Natural killer cell (primary cell): ENCODE measurements at places on chromosomes 5 and 9. TPM values are rescaled to one million over a fixed set of nuclear protein-coding genes. Genes with fewer than 3 reads are reported as not detected.

DNA sequence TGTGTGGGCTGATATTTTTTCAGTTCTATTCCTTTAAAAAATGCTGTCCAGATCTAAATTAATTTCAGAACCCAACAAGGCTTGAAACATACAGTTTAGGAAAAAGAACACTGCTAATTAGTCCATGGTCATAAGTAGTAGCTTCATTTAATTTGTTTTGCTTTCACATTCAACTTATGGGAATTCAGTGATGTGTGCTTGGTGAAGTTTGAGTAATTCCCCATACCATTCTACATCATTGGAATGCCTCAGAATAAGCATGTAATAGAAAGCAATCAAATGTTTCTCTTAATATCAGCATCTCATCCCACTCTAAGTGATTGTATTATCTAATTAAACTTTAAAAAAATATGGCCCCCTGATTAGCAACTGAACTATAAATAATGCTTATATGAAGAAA, 2.7 kb downstream of the CNTLN start:
- H3K4me3 ChIP-seq, result no peak overlapping the region
- H3K36me3 ChIP-seq, result no peaks in the 10 kb centered on the region
- no peaks in the 10 kb centered on the region for H3K27me3 ChIP-seq
- no peak for DNase-seq
- H3K4me1 ChIP-seq, result peaks cover 8% of the 10 kb centered on the region

- no peak overlapping the region for H3K27ac ChIP-seq
- peaks cover 9% of the 10 kb centered on the region for H3K4me1 ChIP-seq
- no peaks in the 10 kb centered on the region for H3K36me3 ChIP-seq
- no peaks in the 10 kb centered on the region for H3K27me3 ChIP-seq
Measured at GRCh38 chr5:135466178-135467050, 14.3 kb upstream of the TIFAB start.

GRCh38 chr5:6216471-6217075, 161.8 kb downstream of the MED10 start:
- H3K4me3 ChIP-seq, result no peak overlapping the region
- no peak for DNase-seq
- H3K27ac ChIP-seq, result no peak overlapping the region
- no peaks in the 10 kb centered on the region for H3K36me3 ChIP-seq
- no peaks in the 10 kb centered on the region for H3K4me1 ChIP-seq
- H3K27me3 ChIP-seq, result no peaks in the 10 kb centered on the region

GRCh38 chr9:124771867-124772679, 962 bp upstream of the NR6A1 start:
- H3K36me3 ChIP-seq, result no peaks in the 10 kb centered on the region
- peak; percentile 51 for DNase-seq
- peaks cover 41% of the 10 kb centered on the region for H3K27me3 ChIP-seq
- peaks cover 28% of the 10 kb centered on the region for H3K4me1 ChIP-seq
- no peak overlapping the region for H3K27ac ChIP-seq

GRCh38 chr5:60945813-60946187, 795 bp downstream of the NDUFAF2 start:
- DNase-seq, result no peak
- H3K4me3 ChIP-seq, result peak overlapping the region; percentile 70
- no peaks in the 10 kb centered on the region for H3K27me3 ChIP-seq
- peak overlapping the region; percentile 38 for H3K27ac ChIP-seq

GRCh38 chr5:174283211-174284005, 237.9 kb downstream of the NSG2 start:
- H3K27ac ChIP-seq, result no peak overlapping the region
- H3K27me3 ChIP-seq, result no peaks in the 10 kb centered on the region
- no peak for DNase-seq

GRCh38 chr9:636931-637591, 204.4 kb upstream of the DMRT1 start:
- H3K4me3 ChIP-seq, result no peak overlapping the region
- no peaks in the 10 kb centered on the region for H3K4me1 ChIP-seq
- H3K27ac ChIP-seq, result no peak overlapping the region
- DNase-seq, result no peak

- H3K27ac ChIP-seq, result no peak overlapping the region
- peaks cover 4% of the 10 kb centered on the region for H3K36me3 ChIP-seq
- H3K27me3 ChIP-seq, result no peaks in the 10 kb centered on the region
- DNase-seq, result no peak
Measured at GRCh38 chr9:130138171-130138653, 34.0 kb upstream of the NCS1 start.

- DNase-seq, result no peak
- H3K27ac ChIP-seq, result no peak overlapping the region
- no peaks in the 10 kb centered on the region for H3K36me3 ChIP-seq
Measured at GRCh38 chr9:75892216-75892911, 1.9 kb downstream of the PCSK5 start.

DNA sequence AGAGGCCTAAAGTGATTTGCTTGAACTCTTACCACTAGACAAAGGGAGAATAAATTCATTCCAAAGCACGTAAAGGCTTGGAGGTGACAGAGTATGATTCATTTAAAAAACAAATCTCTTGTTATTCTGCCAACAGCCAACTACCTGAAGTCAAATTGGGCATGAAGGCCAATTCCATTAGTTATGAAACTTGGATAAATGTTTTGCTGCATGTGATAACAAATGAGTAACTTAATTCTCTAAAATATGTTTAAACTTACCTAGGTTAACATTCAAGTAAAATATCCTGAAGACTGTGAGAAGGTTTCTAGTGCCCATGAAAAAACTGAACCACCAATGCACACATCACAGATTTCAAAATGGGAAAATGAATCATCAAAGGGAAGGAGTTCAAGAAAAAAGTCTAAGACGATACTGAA, 120.1 kb upstream of the TSLP start:
- no peak overlapping the region for H3K4me3 ChIP-seq
- DNase-seq, result no peak
- no peaks in the 10 kb centered on the region for H3K4me1 ChIP-seq
- H3K36me3 ChIP-seq, result no peaks in the 10 kb centered on the region

GRCh38 chr9:79583952-79584654, 12.3 kb downstream of the TLE4 start:
- H3K27me3 ChIP-seq, result no peaks in the 10 kb centered on the region
- no peak overlapping the region for H3K4me3 ChIP-seq
- H3K4me1 ChIP-seq, result peaks cover 29% of the 10 kb centered on the region
- peak; percentile 33 for DNase-seq

DNA sequence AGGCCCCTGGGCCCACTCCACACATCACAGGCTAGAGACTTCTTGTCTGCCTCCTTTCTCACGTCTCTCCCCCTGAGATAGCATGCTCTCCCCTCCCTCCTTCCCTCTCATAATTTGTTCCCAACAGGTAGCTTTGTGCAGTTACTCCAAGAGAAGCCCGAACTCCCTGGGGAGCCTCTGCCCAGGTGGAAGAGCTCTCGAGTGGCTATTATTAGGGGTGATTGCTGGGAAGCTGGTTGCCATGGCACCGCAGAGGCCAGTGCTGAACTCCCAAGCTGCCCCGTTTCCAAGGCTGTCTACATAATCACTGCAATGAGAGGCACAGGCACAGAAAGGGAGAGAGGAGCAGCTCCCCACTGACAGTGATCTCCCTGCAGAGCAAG, 104.7 kb upstream of the GPR151 start:
- H3K4me3 ChIP-seq, result no peak overlapping the region
- H3K36me3 ChIP-seq, result no peaks in the 10 kb centered on the region
- H3K4me1 ChIP-seq, result no peaks in the 10 kb centered on the region
- H3K27ac ChIP-seq, result no peak overlapping the region

Gene FBN2
- 0.58 TPM for total RNA-seq

Gene LCN9
- not detected for total RNA-seq
